Stimulated activated CD4-positive, alpha-beta T cell treated with anti-CD3 and anti-CD28 coated beads, TNF-alpha, amount 100 ng/mL, for 4 hours (primary cell): ENCODE measurements at places on chromosomes 13 and 19.

- no peak for DNase-seq
These were observed 3.4 kb downstream of the ZNF576 start for GRCh38 chr19:43599635-43600295.

- DNase-seq = no peak
These were observed 12.6 kb downstream of the ZSCAN5A start for GRCh38 chr19:56301886-56302620.

GRCh38 chr19:4099041-4099764 lies 24.7 kb downstream of the MAP2K2 start:
- DNase-seq = no peak

- no peak for DNase-seq
These were observed 1.1 kb downstream of the RBM26 start for GRCh38 chr13:79404985-79405384.

DNA sequence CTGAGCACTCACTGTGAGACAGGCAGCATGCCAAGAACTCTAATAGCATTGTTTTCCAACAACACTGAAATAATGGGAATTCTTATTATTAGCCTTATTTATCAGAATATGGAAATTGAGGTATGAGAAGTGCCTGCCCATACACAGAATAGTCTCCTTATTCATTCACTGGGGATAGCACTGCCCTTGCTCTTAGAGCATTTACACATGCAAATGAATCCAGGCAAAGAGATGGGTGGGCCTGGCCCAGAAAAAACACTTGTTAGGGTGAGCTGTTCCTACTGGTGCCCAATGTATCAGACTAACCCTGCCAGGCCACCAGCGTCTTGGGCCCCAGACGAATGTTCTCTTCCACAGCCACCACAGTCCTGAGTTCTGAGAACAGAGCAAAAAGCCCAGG lies 112.9 kb downstream of the TUBA3C start:
- DNase-seq = no peak

- no peak for DNase-seq
These were observed 6.8 kb downstream of the GAMT start for GRCh38 chr19:1394252-1395193.

DNA sequence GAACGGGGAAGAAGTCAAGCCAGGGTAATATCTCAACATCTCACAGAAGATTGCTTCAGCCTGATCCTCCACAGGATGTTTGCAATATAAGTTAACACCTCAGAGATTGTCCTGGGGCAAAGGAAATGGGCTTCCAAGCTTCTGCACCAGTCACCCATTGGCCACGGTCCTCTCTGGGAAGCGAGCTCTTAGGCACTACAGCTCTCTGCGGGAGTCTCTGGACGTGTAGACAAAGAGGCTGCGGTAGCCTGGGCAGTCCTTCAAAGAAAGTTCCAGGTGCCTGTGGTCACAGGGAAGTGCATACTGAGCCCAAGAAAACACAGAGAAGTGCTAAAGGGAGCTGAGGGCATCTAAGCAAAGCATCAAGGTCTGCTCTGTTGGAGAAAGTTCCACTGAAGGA lies 805.7 kb downstream of the DIAPH3 start:
- DNase-seq = no peak

- DNase-seq = no peak
These were observed 541.4 kb upstream of the SLITRK5 start for GRCh38 chr13:87129602-87130300.

DNA sequence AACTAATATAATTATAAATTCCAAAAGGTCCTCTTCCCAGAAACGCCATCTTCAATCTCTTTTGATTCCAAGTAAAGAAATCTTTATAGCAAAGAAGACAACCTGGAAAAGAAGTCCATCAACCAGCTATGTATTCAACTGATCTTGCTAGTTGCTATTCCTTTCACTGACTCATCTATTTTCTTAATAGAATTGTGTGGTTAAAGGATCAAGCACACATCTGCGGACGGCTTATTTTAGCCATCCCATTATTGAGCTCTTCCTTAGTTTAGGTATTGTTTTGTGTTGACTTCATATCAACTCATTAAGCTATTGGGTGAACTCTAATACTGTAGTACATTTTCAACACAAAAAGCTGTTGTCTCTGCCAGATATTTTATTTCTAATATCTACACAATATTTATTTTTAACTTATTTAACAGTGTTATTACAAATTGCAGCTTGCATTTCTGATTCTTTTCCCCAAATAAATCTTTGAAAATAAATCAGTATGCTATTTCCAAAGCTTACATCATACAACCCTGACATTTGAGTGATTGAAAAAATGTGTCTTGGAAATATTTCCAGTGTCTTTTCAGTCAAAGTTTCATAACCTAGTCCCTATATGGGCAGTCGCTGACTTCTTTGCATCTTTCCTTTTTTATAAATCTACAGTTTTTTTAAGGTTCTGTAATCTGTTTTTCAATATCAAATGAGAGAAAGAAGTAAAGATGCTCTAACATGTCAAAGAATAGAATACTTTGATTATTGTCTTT lies 158.8 kb upstream of the SPRY2 start:
- no peak for DNase-seq

DNA sequence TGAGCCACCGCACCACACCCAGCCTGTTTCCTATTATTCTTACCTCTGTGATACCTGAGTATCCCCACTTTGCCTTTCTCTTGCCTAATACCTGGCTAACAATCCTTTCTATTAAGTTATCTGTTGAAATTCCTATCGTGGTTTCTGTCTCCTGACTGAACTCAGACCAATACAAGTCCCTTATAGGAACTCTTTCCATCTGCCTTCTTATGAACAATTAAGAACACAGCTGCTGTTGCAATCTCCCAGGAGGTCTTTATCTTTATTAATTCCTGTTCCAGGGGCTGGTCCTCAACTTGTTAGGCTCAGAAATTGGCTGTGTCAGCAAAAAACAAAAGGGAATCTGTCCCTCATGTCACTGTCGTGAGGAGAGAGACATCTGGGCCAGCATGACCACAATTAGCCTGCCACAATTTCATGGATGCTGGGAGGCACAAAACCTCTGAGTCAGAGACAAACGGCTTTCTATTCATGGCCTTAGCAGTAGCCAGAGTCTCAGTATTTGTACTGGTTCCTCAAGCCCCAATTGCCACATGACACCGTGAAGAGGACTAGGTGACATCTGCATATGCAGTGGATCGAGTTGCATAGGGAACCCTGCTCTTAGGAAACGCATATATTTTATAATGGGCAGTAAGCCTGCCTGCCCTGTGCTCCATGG lies 58.2 kb downstream of the NUFIP1 start:
- no peak for DNase-seq

- no peak for DNase-seq
These were observed 846 bp upstream of the PRKACA start for GRCh38 chr19:14118165-14119051.

- no peak for DNase-seq
These were observed 381.6 kb downstream of the KLF5 start for GRCh38 chr13:73440296-73440895.

- DNase-seq = no peak
These were observed 59.0 kb downstream of the WDFY2 start for GRCh38 chr13:51643105-51643881.

GRCh38 chr19:47096100-47096704 lies 17.4 kb downstream of the ZC3H4 start:
- DNase-seq = no peak

DNA sequence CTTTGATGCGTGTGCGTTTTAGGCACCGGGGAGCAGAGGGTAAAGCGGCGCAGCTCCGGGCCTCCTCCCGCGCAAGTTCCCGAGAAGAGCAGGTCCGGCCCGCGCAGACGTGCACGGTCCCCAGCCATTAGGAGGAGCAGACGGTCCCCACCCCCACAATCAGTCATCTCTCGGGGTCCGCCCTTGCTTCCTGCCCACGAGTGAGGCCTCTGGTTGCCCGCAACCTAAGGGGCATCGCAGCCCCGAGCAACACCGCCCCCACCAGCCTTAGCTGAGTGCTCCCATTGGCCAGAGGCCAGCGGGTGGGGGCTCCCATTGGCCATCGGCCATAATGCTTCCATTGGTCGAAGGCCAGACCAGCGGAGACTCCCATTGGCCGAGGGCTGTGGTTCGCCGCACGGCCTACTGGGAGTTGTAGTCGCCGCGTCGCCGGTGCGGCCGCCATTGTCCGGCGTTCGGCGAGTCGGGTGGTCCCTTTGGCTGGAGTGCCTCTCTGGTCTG lies at the start of gene ZNF8:
TSS of gene ZNF8 (plus strand) at position 415 of the 501 bp plus-strand sequence. CDS start 127 bp downstream, outside the sequence.
- DNase-seq = peak; percentile 89

DNA sequence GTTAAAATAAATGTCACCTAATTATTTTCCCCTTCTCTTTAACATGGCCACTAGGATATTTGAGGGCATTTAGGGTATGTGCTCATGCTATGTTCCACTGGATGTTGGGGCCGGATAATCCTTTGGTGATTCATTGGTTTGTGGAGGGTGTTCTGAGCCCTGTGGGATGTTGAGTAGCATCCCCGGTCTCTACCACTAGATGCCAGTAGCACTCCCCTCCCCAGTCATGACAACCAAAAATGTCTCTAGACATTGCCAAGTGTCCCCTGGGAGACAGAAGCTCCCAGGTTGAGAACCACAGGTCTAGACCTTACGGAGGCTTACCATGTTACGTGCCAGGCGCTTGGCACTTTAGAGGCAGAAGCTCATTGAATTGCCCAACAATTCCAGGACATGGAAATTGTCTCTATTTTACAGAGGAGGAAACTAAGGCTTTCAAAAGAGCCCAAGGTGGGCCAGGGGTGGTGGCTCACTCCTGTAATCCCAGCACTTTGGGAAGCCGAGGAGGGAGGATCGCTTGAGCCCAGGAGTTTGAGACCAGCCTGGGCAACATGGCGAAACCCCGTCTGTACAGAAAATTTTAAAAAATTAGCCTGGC lies 14.1 kb downstream of the SHANK1 start:
- DNase-seq = no peak

- no peak for DNase-seq
These were observed 3.2 kb downstream of the MAG start for GRCh38 chr19:35294859-35295791.

GRCh38 chr19:7787141-7787540 lies 24.1 kb downstream of the CLEC4M start:
- no peak for DNase-seq

DNA sequence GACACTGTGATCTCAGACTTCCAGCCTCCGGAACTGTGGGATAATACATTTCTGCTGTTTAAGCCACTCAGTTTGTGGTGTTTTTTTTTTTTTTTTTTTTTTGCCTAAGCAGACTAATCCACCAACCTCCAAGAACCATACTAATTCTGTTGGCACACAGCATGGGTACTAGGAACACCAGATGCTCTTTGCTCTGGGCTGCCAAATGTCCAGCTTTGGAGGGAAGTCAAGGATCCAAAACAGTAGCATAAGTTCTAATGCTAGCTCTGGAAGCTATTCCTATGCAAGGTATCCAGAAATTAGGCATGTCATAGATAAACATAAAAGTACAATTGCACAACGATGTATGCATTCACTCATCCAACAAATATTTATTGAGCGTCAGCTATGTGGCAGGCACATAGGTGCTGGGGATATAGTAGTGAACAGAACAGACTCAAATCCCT lies 64.5 kb upstream of the WDFY2 start:
- no peak for DNase-seq

DNA sequence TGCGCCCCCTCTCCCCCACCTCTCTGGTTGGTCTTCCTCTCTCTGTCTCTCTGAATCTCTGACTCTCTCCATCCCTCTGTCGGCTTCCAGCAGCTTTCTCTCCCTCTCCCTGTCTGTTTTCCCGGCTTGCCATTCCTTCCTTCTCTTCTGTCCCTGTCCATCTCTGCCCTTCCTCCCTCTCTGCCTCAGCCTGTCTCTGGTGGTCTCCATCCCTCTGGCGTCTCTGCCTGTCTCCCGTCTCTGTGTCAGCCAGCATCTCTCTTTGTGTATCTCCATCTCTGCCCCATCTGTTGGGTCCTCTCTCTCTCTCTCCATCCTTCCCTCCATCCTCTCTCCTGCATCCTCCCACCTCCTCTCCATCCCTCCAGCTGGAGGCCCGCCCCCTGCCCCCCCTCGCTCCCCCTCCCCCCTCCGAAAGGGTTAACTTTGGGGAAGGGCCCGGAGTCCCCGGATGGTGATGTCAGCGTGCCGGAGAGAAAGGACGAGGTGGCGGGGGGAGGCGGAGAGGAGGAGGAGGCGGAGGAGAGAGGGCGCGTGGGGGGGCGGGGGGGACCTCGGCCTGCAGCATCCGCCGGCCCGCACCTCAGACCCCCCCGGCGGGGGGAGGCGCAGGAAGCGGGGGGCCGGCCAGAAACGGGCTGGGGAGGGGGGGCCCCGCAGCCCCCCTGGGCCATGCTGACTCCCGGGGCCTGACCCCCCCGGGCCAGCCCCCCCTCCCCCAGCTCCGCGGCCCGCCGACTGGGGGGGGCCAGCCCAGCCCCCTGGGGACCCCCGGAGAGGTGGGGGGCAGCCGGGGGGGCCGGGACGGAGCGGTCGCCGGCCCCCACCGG lies at the start of gene BRSK1:
TSS of gene BRSK1 (plus strand) at position 450 of the 830 bp plus-strand sequence. CDS start 446 bp downstream, outside the sequence.
- peak; percentile 38 for DNase-seq

- DNase-seq = no peak
These were observed 83.9 kb downstream of the OLFM4 start for GRCh38 chr13:53112522-53112921.

DNA sequence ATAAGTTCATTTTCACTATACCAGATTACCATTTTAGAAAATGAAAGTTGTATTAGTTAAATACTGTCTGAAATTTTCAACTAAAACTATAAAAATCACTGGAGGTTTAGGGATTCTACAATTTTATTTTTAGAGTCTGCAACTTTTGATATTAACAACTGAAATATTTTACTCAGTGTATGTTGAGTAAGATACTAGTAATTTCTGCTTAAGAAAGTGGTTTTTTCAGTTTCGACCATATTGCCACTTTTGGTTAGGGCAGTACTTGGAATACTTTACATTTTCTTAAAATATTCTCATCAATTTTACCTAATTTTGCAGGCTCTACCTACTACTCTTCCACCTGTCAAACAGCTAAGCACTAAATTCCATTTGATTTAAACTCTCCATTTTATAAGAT lies 59.6 kb downstream of the KCNRG start:
- no peak for DNase-seq

- DNase-seq = no peak
These were observed 280.6 kb downstream of the DCLK1 start for GRCh38 chr13:35850569-35850968.

DNA sequence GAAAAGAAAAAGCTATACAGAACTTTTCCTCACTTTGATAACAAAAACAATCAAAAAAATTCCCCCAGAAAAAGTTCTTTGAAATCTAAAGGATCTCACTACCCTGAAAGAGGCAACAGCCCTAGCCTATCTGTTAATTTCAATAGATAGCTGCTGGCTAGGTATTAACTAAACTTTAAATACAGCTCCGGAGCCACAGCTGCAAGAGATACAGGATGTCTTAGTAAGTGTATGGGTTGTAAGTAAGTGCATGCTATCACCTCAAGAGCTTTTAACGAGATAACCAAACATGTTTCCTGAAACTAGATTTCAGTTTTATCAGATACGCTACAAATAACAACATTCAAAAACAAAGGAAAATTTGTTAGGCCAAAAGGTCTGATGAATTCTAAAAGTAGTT lies 148.4 kb downstream of the KLF12 start:
- no peak for DNase-seq

- peak; percentile 64 for DNase-seq
These were observed 1.5 kb upstream of the TRAPPC5 start for GRCh38 chr19:7678971-7679751.

GRCh38 chr19:6362027-6362350 lies 658 bp downstream of the CLPP start:
- DNase-seq = no peak

GRCh38 chr13:66853564-66853963 lies 376.6 kb downstream of the PCDH9 start:
- DNase-seq = no peak
